Fibroblast of skin of left biceps (primary cell): ENCODE measurements at places on chromosomes 5 and 9.

- DNase-seq = peak; percentile 19
These were observed 40.9 kb upstream of the IDNK start for GRCh38 chr9:83582029-83582428.

GRCh38 chr5:109003928-109004327 lies 256.2 kb downstream of the FER start:
- no peak for DNase-seq

DNA sequence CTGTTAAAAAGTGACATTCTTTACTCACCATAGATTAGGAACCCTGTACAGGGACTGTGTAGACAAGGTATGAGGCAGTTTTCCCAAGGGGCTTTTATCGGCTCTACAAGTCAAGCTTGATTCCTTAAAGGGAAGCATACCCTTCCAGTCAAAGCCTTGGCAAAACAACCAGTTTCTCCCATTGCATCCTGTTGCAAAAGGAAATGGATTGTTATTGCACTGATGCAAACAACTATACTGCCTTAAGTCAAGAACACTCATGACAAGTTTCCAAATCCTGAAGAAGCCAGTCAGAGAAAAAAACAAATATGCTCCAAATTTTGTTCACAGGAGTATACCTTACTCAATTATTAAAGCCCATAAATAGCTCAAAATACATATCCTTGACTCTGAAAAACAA lies 67.5 kb downstream of the RGMB start:
- DNase-seq = no peak

GRCh38 chr9:128892221-128892921 lies 10.4 kb downstream of the LRRC8A start:
- DNase-seq = peak; percentile 23

- DNase-seq = no peak
These were observed 533.4 kb downstream of the PDE4D start for GRCh38 chr5:59360130-59360555.

- no peak for DNase-seq
These were observed 64.4 kb downstream of the USP20 start for GRCh38 chr9:129899620-129900019.

DNA sequence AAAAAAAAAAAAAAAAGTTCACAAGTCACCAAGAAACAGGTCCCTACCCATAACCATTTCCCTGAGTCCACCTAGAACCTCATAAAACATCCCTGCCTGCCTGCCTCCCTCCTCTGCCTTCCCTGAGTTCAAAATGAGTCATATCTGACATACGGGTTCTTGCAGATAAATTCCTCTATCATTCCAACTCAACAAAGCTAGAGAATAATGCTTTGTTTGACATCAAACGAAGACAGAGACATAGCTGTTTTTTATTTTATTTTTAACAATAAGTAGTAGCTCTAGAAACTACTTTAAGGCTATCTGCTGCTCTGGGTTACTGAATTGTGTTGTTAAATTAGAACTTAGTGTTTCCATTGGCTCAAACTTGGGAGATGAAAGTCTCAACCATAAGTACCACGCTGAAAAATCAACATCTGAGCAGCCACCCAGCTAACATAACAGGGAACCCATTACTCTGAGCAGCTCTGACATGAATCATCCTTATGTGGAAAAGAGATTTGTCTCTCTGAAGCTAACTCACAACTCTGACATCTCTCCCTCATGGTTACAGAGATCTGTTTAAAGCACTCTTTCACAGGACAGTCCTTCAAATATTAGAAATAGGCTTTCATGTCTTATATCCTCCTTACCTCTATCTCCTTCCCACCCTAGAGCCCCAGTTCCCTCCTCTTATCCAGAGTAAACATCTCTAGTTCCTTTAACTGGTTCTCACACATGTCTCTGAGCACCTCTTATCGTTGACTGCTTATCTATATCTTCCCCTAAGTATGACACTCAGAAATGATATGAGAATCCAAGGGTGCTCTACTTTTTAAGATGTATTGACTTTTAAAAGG lies 12.1 kb downstream of the TMEM245 start:
- DNase-seq = no peak

DNA sequence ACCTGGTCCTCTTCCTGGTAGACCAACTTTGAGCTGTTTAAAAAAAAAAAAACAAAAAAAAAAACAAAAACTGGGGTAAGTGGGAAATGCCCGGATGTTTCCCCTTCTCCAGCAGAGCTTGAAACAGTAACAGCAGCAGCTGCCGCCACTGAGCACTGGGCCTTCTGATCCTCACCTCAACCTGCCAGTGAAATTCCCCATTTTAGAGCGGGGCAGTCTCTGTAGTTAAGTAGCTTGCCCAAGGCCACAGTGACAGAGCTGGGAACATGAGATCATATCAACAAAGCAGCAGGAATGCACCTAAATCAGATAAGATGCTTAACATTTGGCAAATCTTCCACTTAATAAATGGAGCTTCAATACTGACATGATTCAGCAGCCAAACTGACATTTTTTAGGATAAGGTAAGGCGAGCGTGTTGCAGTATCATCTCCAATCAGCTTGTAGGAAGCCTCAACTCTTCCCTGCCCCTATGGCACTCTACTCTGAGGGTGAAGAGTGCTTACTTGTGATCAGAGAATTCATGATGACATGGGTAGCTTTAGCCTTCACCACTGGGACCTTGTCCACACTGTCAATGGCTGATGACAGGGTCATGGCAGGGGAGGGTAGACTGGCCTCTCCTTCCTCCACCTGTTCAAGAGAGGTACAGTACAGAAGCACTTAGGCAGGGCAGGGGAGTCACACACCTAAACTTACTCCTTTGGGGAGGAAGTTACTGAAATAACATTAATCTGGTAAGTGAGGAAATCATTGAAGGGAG lies 9.3 kb downstream of the KIAA1191 start:
- DNase-seq = no peak

DNA sequence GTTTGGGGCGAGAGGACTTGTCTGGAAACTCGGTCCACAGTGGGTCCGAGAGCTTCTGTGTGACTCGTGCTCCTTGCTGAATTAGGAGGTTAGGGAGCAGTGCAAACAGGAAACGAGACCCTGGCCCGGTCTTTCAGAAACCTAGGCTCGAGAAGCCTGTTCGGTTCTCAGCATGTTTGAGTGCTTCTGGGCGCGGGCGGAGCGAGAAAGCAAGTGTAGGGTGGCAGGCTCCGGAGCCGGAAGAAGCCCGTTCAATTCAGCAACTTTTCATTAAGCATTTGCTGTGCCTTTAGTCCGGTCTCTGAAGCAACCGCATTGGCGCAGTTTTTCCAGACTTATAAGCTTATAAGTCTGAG lies 547 bp downstream of the CLTA start:
- no peak for DNase-seq

- no peak for DNase-seq
These were observed 500.2 kb upstream of the DAP start for GRCh38 chr5:11261241-11261640.

DNA sequence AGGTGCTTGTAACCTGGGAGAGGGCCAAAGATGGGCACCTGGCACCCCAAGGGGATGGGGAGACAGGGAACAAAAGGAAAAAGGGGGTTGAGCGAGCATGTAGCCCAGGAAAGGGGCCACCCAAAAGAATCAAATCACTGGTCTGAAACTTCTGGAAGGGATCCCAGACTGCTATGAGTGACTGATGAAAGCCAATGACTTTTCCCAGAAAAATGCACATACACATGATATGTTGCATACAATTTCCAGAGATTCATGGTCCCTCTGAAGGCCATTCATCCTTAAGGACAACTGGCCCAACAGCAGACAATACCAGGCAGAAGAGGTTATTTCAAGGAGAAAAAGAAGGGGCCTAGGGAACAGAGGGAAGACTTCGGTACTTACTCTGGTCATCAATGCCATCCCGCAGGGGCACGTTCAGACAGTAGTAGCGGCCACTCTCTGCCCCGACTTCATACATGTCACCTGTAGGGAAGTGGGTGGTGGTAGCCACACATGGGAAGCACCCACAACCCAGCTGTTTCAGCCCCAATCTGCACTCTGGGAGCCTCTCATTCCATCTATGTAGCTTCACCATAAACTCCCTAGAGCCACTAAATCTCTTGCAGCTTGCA lies 8.4 kb downstream of the HDAC3 start:
- no peak for DNase-seq

DNA sequence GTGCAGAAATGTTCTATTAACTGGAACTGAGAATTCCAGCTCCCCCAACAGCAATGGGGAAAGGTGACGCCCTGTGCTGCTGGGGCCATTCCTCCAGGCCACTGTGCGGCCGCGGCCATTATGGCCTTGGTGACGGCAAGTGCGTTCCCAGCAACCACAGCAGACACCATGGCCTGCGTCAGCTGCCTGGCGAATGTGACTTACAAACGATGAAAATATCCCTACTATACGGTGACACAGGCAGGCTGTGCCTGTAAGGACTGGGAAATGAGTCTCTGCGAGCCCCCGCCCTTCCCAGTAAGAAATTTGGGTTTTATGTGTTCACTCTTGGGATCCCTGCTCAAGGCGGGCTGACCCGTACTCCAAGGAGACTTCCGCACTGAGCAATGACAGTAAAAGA lies 20.6 kb downstream of the CLPTM1L start:
- no peak for DNase-seq

GRCh38 chr9:128362774-128363173 lies 8.4 kb upstream of the URM1 start:
- DNase-seq = no peak

DNA sequence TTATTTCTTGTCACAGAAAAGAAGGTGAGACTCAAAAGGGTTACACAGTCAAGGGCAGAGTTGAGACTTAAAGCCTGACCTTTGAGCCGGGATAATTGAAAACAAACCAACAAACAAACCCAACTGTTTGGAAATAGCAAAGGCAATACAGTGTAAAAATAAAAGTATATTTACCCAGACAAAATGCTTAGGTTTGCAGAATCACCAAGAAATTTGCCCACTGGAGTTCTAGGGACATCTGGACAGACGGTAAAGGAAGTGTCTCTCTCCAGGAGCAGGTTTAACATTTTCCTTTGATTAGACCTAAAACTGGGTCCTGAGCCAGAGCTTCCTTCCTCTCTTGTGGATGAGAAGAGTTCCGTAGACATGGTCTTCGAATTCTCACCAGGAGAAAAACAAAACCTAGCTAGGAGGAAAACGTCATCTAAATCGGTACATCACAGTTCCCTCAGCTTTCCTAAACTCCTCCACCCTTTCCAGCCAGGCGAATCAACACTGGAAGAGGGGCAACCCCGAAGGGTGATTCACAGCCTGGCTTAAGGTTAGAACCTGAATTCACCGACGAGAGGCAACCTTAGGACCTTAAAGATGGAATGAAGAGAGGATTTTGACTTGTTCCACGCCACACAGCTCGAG lies 673 bp downstream of the CDC25C start:
- DNase-seq = no peak

DNA sequence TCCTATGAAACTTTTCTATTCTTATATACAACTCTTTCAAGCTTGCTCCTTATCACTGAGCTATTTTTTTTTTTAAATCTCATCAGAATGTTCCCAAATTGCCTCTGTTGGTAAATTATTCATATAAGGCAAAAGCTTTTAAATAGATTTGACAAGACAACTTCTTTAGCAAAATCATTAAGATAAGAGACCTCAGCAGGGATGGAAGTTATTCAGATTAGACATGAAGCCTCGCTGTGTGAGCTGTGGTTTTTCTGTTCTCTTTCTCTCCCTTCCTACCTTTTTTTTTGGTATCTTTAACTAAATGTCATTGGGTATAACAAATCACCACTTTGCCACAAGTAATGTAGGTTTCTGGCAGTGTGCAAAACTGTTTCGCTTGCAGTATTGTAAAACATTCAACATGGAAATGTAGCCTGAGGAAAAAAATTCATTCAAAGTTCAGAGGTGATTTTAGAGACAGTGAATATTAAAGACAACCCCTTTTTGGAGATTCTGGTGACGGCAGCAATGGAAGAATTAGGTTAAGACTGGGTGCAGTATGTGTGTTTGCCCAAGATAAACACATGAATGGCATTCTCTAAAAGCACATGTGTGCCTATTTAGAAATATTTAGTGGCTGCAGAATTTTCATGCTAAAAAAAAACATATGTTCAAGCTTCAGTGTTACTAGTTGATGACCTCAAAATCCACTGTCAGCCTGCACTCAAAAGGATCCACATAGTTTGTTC lies 467.1 kb downstream of the ZNF608 start:
- no peak for DNase-seq

- no peak for DNase-seq
These were observed 218.5 kb downstream of the TLE1 start for GRCh38 chr9:81470864-81471263.

- no peak for DNase-seq
These were observed 27.1 kb downstream of the ABLIM3 start for GRCh38 chr5:149168276-149168906.
